ENCODE measurements at places on chromosomes 13 and 19.

DNA sequence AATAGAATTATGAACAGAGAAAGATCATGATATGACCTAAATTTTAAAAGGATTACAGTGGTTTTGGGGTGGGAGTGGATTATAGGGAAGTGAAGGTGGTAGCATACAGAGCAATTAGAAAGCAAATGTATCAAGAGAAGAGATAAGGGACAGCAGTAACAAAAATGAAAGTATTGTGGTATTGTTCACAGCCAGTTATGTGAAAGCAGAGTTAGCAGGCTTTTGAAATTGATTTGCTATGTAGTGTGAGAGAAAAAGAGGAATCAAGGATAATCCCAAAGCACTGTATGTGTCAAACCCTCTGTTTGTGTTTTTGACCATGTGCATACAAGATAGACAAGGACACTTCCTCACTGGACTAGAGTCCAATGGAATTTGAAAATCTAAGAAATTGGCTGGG lies 1721.4 kb downstream of the PCDH9 start:
- no peak for DNase-seq

- DNase-seq: no peak
These were observed 589 bp downstream of the R3HDM4 start for GRCh38 chr19:912181-913079.

GRCh38 chr19:48870048-48870447 lies 1.6 kb upstream of the PLEKHA4 start:
- DNase-seq: no peak

GRCh38 chr13:45446181-45446580 lies 18.6 kb upstream of the COG3 start:
- no peak for DNase-seq

DNA sequence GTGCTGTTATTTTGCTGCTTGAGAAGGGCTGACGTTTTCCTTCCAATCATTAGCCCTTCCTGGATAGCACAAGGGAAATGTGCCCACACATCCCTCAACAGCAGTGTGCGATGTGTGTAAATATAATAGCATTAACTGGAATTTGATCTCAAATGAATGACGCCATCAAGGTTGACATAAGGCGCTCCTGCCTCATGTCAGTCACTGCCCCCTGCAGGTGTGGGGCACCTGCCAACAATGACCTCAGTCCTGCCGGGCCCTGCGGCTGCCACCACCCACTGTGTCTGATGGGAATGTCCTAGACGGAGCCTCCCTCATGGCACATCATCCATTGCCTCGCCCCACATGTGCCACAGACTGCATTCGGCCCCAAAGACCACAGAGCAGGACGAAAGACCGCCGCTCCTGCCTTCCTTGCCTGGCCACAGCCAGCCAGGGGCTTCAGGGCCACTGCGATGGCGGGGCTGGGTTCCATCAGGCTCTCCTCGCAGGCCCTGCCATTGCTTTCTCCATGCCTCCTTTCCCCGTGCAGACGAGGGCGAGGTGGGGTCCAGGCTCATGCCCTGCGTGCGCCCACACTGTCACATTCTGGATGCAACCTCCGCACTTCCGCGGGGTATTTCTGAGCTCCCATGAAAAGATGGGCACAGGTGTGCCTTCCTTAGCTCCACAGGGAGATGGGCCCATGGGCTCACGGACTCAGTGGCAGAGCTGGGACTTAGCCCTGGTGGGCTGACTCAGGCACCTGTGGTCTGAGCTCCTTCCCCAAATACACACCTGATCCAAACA lies 146.7 kb downstream of the SOX1 start:
- no peak for DNase-seq

DNA sequence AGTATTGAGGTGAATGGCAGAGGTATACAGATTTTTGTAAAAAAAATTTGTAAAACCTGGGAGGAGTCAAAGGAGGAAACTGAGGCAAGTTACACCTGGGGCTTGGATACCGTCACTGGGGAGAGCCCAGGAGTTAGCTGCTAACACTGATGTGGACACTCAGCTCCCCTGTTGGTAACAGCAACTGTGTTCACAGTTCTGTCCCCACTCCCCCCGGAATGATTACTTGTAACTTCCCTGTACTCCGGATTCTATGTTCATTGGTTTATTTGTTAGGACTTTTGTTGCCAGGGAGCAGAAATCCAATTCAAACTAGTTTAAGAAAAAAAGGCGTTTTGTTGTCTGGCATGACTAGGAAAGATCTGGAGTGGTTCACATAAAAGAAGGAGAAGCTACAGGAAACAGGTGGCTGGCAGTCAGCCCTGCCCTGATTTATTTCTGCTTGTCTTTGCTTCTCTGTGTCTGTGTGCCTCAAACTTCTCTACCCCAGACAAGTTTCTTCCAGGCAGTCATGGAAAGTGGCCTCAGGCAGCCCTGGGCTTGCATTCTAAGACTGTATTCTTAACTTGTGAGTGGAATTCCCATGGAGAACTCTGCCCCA lies 2.3 kb upstream of the GPR12 start:
- DNase-seq: no peak

GRCh38 chr19:33440241-33440640 lies 66.7 kb downstream of the CEBPG start:
- DNase-seq: no peak

- no peak for DNase-seq
These were observed 88.8 kb downstream of the LMO7 start for GRCh38 chr13:75724752-75725517.

GRCh38 chr13:39670445-39670844 lies 15.0 kb downstream of the COG6 start:
- DNase-seq: no peak

GRCh38 chr19:39352381-39353255 lies 10.4 kb downstream of the SAMD4B start:
- no peak for DNase-seq

- no peak for DNase-seq
These were observed 117.9 kb downstream of the URI1 start for GRCh38 chr19:30059741-30060457.

Measured in hematopoietic multipotent progenitor cell treated with erythropoietin and hydrocortisone succinate and interleukin-3 and kit ligand, for 15 days (in vitro differentiated cells).